ENCODE measurements at places on chromosomes 5 and 9.

DNA sequence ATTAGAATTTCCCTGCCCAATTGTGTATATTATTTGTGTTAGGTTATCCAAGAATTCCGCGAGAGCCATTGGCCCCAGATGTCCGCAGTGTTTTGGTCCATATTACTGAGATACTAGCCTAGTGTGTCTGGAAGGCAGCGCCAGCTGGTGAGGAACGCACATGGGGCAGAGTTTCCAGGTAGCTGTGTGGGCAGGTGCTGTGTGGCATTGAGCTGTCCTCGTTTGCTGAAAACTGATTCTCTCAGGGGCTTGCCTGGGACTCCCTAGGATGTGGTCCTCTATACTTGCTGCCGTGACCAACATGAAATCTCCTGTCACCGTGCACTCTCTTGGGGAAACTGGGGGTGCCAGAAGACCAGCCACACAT is 288.7 kb downstream of the FANCC start:
- no peak for DNase-seq

GRCh38 chr9:36864491-36865410 is 169.3 kb downstream of the PAX5 start:
- DNase-seq, result no peak

DNA sequence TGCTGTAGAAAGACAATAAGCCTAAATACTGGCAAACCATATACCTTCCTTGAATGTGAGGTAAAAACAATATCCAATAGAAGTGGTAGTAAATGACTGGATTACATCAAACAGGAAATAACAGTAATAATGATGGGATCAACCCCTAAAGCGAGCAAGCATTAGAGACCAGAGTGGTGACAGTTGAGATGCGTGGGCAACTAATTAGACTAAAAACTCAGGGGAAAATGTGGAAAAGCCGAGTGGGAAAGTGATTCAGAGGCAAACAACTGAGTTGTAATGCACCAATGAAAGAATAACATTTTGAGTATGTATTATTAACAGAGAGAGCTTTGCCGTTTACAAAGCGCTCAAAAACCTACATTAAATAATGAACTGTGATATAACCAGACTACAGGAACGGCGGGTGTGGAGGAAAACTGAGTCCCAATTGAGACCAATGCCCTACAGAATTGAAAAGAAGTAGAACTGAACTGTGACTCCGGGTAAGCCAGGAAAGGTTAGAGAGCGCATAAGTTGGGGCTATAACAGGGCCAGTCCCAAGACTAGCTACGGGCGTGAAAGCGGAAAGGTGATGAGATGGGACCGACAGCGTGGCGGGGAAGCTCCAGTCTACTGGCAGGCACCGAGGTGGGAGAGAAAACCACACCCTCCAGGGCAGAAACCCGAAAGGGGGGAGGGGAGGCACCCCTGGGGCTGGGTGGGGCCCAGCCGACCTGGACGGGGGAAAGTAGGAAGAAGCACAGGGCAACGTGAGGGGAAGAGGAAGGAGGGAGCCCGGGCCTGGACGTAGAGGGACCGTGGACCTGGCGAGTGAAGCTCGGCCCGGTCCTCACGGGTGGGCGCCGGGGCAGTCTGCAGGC is 592 bp downstream of the UBAP2 start:
- DNase-seq, result peak; percentile 75

GRCh38 chr5:88683506-88684135 is 199.4 kb downstream of the MEF2C start:
- no peak for DNase-seq

- no peak for DNase-seq
These were observed 68.0 kb upstream of the C6 start for GRCh38 chr5:41281215-41281810.

GRCh38 chr5:58016877-58017276 is 443.0 kb downstream of the PLK2 start:
- DNase-seq, result no peak

DNA sequence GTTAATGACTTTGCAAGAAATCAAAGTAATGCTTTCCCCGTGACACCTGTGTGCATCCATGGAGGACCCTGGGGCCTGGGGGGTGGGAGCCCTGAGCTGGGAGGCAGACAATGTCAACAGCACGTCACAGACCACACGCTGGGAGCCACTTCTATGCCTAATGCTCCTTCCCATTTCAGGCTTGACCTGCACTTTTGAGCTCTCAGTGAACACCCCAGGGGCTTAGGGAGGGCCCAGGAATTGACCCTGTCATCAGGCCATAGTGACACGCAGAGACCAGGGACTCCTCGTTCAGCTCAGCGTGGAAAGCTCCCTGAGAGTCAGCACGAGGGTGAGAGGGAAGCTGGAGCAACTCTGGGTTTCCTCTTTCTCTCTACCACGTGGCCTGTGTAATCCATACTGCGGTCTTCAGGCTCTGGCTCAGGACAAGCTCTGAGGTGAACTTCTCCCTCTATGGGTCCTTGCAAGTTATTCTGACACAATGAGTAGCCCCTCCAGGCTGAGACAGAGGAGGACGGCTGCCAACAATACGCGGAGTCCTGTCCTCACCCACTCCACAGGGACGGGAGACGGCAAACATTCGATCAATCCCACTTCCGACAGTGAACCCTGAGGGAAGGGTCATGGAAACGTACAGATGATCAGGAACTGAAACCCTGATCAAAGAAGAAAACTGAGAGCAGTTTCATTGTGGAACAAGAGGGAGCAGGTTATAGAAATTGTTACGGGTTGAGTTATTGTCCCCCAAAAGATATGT is 130.8 kb upstream of the IRX4 start:
- no peak for DNase-seq

DNA sequence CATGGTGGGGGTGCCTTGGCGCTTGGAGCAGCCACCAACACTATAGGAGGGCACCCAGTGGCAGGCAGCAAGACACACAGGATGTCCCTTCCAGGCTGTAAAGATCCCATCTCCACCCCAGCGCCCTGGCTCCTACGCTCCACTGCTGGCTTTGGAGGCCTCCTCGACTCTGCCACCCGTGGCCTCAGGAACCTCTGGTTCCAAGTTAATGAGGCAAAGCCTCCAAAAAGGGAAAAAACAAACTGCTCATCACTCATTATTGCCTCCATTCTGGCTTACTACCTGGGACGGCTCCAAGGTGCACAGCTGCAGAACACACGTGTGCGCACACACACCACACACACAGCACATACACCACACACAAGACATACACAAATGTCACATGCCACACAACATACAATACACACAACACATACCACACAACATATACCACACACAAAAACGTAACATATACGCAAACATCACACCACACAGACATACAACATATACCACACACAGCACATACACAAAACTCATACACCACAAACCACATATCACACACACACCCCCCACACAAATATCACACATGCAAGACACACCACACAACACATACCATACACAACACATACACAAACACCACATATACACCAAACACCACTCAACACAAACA is 45.3 kb downstream of the ROR2 start:
- no peak for DNase-seq

- no peak for DNase-seq
These were observed 88.8 kb upstream of the EQTN start for GRCh38 chr9:27385606-27386322.

DNA sequence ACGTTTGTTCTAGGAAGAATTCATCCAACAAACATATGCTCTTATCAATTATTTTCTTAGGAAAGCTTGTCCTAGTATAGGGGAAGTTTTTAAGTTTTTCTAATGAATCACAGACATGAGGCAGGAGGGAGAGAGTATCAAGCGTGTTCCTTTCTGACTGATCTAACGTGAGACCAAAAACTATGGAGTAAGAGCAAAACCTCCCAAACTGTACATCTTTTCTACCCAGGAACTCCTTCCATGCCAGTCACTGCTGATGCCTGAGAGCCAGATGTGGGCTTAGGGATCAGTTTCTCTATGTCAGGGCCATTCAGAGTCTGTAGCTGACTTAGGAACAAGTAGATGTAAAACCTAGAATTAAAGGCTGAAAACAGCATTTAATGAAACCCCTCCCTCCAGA is 51.7 kb upstream of the NFIB start:
- DNase-seq, result no peak

DNA sequence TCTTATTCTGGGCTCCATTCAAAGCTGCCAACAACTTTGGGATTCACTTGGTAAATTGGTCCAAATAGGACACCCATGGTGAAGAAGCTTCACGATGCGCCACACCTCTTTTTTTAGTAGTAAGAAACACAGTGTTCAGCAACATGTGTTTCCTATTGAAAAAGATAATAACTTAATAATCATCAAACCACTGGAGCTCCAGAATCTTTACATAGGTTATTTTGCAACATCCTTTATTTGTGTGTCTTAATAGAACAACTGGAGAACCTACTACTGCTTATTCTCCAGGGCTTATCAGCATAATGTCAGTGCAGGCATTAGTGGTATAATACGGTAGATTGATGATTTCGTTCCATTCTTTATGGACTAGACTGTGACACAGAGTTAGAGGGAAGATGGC is 63.3 kb upstream of the DAPK1 start:
- DNase-seq, result no peak

DNA sequence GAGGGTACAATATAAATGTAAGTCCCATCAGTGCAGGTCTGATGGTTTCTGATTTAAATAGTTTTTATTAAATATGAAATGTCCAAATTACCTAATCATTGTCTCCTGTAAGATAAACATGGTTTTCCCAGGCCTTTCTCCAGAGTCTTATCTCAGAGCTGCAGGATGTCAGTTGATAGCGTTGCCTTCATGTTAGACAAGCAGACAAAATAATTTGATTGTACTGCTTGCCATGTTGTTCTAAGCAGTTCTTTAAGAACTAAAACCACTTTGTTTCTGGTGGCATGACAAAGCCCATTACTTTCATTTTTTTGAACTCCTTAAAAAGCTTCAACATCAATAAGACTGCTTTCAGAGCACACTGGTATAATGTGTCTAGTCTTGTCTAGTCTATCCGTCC is 1073.5 kb downstream of the MAT2B start:
- no peak for DNase-seq

DNA sequence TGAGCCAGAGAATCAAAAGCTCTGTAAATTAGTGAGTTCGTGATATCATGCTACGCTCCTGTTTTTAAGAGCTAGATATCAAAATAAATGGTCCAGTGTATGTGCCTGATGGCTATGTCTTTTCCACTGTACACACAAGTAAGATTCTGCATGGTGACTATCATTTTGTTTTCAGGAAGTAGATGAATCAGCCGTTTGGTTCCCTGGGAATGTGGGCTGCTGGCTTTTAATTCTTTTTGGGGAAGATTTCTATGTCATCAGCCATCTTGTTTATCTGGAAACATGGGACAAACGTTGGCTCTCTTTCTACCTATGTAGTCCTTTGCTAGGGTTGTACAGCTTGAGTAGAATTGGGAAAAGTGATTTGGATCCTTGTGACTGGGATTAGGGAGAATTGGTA is 126.7 kb downstream of the GRIA1 start:
- no peak for DNase-seq

GRCh38 chr9:36903541-36904435 is 130.3 kb downstream of the PAX5 start:
- DNase-seq, result peak; percentile 47

DNA sequence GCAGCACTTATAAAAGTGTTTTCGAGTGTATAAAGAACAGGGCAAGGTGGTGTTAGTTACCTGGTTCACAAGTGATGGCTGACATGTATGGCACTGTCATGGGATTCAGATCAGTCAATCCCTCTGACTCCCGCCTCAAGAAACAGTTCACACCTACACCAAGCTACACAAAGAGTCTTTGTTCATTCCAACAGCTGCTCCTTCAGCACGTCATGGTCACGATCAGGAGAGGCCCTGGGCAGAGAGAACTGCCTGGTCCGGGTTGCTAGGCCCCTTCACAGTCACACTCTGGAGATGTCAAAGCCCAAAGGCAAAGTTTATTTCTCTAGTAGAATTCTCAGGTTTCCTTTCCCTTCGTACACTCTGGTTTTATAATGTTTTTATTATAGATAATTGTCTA is 426.7 kb downstream of the ZSWIM6 start:
- DNase-seq, result no peak

DNA sequence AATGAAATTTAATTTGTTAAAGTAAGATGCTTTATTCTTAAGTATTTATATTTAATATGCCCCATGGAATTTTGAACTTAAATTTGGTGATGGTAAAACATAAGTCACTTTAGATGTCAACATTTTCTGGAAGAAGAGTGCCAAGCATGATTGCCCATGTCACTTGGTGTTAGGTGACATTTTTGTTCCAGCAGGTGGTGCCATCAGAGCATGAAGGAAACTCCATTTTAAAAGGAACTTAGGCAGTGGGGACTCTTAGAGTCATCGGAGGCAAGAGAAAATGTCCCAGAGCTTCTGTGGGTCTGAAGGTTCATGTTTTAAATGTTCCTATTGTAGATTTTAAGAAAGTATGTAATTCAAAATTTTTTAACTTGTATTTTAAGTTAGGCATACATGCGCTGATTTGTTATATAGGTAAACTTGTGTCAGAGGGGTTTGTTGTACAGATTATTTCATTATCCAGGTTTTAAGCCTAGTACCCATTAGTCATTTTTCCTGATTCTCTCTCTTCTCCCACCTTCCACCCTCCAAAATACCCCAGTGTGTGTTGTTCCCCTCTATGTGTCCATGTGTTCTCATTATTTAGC is 789.3 kb downstream of the SEMA5A start:
- DNase-seq, result no peak

- no peak for DNase-seq
These were observed 23.1 kb downstream of the SLC25A25 start for GRCh38 chr9:128091144-128091543.

DNA sequence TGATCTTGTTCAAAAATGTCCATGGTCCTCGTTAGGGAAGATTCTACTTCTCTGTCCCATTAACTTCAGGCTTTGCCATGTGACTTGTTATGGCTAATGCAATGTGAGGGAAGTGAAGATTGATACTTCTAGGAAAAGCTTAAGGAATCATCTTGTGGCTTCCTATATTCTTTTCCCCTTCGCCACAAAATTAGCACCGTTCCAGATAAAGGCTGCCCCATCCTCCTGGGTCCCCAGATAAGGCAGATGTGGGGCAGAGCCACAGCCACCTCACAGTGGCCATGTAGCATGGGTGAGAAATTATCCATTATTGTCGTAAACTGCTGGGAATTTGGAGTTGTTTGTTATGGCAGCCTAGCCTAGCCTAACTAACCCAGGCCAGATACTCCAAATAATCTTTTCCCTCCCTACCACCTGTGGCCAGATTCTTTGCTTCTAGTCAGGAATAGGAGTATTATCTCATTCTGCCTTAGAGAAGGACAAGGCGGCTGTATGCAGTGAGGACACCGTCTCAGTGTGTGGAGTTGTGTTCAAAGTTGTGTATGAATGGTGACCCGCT is 31.9 kb upstream of the BOD1 start:
- DNase-seq, result no peak

- DNase-seq, result no peak
These were observed 23.6 kb downstream of the STC2 start for GRCh38 chr5:173304591-173304988.
